ENCODE measurements at places on chromosomes 13 and 19.

- DNase-seq = no peak
These were observed 954 bp upstream of the STK24 start for GRCh38 chr13:98577836-98578285.

GRCh38 chr19:34459614-34460013, 21.9 kb upstream of the WTIP start:
- no peak for DNase-seq

- DNase-seq = no peak
These were observed 17.7 kb downstream of the CEACAM8 start for GRCh38 chr19:42577016-42577415.

- no peak for DNase-seq
These were observed 6.4 kb downstream of the KLF16 start for GRCh38 chr19:1856698-1857603.

GRCh38 chr13:46552303-46552682, 677 bp upstream of the LRCH1 start:
- no peak for DNase-seq

- no peak for DNase-seq
These were observed 4.0 kb downstream of the PTBP1 start for GRCh38 chr19:801030-801860.

- no peak for DNase-seq
These were observed 651.8 kb downstream of the PCDH9 start for GRCh38 chr13:66578305-66578704.

- DNase-seq = no peak
These were observed 572 bp downstream of the UCHL3 start for GRCh38 chr13:75550159-75550567.

DNA sequence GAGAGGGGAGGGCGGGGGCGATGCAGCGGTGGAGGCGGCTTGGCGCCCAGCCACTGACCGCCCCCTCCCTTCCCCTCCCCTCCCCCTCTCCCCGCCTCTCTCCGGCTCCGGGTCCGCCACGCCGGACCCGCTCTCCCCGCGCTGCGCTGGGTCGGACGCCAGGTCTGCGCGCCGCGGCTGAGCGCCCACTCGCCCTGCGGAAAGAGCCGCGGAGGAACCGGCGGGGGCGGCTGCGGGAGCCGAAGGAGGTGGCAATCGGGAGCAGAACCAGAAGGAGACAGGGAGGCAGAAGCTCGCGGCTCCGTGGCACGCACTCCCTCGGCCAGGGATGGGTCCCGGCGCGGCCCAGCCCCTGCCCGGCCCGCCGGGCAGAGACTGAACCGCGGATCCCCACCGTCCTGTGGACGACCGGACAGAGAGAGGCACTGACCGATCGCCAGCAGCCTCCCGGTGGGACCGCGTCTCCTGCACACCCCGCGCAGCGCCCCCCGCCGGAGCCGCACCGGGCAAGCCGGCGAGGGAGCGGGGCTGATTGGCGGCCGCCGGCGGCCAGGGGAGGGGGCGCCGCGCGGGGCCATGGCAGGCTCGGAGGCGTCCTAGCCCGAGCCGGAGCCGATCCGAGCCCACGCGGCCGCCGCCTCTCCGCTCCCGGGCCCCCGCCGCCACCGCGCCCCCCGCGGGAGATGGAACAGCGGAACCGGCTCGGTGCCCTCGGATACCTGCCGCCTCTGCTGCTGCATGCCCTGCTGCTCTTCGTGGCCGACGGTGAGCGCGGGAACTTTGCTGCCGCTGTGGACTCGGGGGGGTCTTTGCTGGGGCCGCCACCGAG, at the start of gene VSTM2B:
Gene VSTM2B (plus strand): TSS at position 94 of the 829 bp plus-strand sequence. CDS start 590 bp downstream, at position 684.
- DNase-seq = no peak

DNA sequence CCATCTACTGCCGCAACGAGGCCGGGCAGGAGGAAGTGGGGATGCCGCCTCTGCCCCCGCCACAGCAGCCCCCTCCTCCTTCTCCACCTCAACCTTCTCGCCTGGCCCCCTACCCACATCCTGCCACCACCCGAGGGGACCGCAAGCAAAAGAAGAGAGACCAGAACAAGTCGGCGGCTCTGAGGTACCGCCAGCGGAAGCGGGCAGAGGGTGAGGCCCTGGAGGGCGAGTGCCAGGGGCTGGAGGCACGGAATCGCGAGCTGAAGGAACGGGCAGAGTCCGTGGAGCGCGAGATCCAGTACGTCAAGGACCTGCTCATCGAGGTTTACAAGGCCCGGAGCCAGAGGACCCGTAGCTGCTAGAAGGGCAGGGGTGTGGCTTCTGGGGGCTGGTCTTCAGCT, 3.4 kb upstream of the NUP62 start:
- DNase-seq = no peak

DNA sequence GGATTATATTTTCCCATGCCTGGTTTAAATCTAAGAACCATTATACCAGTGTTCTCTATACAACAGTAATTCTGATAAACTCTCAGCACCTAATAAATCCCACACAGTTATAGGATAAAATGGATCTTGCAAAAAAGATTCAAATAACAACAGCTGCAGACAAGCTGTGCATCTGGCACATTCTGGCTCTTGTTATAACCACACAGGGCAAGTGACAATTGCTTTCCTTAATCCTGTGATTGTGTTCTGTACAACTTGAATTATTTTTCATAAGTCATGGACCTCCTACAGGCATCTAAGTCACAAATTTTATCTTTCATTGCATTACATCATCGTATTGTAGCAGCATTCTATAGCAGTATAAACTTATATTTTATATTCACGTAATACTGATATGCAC, 948.3 kb downstream of the SLITRK1 start:
- DNase-seq = no peak

GRCh38 chr13:101139081-101139480, 277.2 kb downstream of the NALCN start:
- DNase-seq = no peak

DNA sequence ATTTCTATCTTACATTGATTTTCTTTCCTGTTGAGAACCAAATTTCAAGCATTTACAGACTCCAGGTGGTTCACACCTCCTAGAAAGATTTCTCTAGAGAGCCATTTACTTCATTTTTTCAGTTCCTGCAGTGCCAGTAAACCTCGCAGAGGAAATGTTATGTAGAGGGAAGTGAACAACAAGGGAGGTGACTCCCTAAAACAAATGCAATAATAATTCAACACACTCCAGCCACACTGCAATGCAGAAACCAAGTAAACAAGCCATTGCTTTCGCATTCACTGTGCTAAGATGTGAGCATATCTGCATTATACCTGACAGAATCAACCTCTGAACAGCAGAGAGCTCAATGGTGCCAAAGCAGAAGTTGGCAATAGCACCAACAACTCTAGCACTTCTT, 215.1 kb downstream of the RBM26 start:
- DNase-seq = no peak

- DNase-seq = no peak
These were observed 152.2 kb downstream of the DCT start for GRCh38 chr13:94327318-94327717.

- no peak for DNase-seq
These were observed 1.2 kb upstream of the GPX4 start for GRCh38 chr19:1102407-1103131.

- DNase-seq = no peak
These were observed 195.7 kb upstream of the UBL3 start for GRCh38 chr13:30045916-30046704.

- DNase-seq = no peak
These were observed 83.8 kb downstream of the FAM216B start for GRCh38 chr13:42864952-42865767.
